ENCODE measurements at places on chromosomes 6 and 20.

- no peak for DNase-seq
Measured at GRCh38 chr20:32681175-32682084, 7.7 kb upstream of the C20orf203 start.

DNA sequence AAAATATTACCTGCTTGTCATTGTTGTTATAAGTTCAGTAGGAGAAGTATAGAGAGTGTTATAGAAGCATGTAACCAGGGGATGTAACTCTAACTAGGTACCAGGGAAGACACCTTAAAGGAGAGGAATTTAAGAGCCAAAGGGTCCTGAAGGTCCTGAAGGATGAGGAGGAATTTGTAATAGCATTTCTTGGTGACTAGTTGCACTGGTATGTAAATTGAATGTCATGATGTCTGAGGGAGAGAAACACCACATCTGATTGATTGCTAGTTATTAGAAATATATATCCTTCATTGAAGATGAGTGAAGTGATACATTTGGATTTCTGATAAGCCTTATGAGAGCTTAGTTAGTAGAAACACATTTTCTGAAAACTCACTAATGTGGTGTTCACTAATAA is 643.8 kb downstream of the RFPL4B start:
- DNase-seq = no peak

- peak; percentile 81 for DNase-seq
Measured at GRCh38 chr6:149318581-149319286, 1.2 kb downstream of the TAB2 start.

DNA sequence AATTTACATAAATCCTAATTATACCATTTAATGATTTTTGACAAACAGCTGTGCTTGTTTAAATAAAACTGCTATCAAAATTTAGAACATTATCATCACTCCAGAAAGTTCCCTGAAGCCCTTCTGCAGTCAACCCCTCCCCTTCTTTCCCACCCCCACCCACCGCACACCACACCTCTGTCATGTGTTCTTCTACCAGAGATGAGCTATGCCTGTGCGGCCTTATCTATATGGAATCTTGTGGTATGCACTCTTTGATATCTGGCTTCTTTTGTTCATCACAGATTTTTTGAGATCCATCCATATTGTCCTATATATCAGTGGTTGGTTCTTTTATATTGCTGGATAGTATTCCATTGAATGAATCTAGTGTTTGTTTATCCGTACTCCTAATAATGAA is 7.2 kb downstream of the MYLIP start:
- peak; percentile 70 for DNase-seq
